Neural crest cell (in vitro differentiated cells): ENCODE measurements at places on chromosomes 1 and 21.

GRCh38 chr1:154955039-154955717 lies 721 bp downstream of the PBXIP1 start:
- no peaks in the 10 kb centered on the region for H3K36me3 ChIP-seq
- H3K4me1 ChIP-seq, result peaks cover 53% of the 10 kb centered on the region
- H3K27me3 ChIP-seq, result no peaks in the 10 kb centered on the region
- peak overlapping the region; percentile 90 for H3K4me3 ChIP-seq
- H3K27ac ChIP-seq, result peak overlapping the region; percentile 98

- H3K27me3 ChIP-seq, result no peaks in the 10 kb centered on the region
- no peak for DNase-seq
- H3K36me3 ChIP-seq, result peaks cover 7% of the 10 kb centered on the region
These were observed 34.9 kb downstream of the PTGFRN start for GRCh38 chr1:116944613-116945012.

- no peaks in the 10 kb centered on the region for H3K27me3 ChIP-seq
- H3K27ac ChIP-seq, result no peak overlapping the region
- no peaks in the 10 kb centered on the region for H3K36me3 ChIP-seq
These were observed 1.6 kb upstream of the DNMT3L start for GRCh38 chr21:44263221-44263760.

GRCh38 chr1:170424346-170424745 lies 107.6 kb upstream of the GORAB start:
- DNase-seq, result no peak
- H3K4me1 ChIP-seq, result no peaks in the 10 kb centered on the region
- no peak overlapping the region for H3K27ac ChIP-seq
- H3K36me3 ChIP-seq, result no peaks in the 10 kb centered on the region
- peaks cover 9% of the 10 kb centered on the region for H3K27me3 ChIP-seq
- no peak overlapping the region for H3K4me3 ChIP-seq

- no peaks in the 10 kb centered on the region for H3K36me3 ChIP-seq
- DNase-seq, result no peak
- no peaks in the 10 kb centered on the region for H3K27me3 ChIP-seq
- no peak overlapping the region for H3K4me3 ChIP-seq
These were observed 258.5 kb downstream of the BACH1 start for GRCh38 chr21:29557200-29557599.
